Keratinocyte (primary cell): ENCODE measurements at places on chromosomes 12 and 14. TPM values are rescaled to one million over a fixed set of nuclear protein-coding genes. Genes with fewer than 3 reads are reported as not detected.

- DNase-seq: no peak
Measured at GRCh38 chr12:93128332-93128707, 199.2 kb upstream of the EEA1 start.

DNA sequence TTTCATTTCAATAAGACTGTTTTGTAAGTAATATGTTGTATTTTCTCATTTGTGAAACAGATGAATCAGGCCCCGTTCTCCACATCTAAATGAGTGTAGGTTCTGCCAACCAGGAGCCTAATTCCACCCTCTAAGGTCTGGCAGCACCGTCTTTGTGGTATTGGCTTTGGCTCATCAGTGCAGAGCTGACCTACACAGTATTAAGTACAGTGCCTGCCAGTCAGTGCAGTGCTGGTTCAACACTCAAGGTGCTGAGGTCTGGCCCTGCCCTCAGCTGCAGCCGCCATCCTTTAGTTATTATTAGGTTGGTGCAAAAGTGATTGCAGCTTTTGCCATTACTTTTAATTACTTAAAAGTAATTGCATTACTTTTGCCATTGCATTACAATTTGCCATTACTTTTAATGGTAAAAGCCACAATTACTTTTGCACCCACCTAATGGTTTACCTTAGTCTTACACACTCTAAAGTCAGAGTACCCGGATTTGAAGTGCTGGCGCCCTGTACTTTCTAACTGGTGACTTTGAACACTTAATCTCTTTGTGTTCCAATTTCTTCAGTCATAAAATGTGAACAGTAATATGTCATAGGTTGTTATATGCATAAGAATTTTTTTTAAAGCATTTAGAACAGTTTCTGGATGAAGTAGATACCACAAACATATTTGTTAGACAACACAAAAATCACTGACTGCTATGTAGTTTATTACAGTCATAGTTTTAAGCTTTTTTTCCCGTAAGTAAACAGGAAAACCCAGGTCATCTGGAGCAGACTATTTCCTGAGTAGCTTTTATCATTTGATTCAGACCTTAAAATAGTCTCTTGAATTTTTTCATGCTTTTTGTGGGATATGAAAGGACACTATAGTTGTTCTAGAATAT lies 99.5 kb downstream of the SYNE2 start:
- DNase-seq: no peak

DNA sequence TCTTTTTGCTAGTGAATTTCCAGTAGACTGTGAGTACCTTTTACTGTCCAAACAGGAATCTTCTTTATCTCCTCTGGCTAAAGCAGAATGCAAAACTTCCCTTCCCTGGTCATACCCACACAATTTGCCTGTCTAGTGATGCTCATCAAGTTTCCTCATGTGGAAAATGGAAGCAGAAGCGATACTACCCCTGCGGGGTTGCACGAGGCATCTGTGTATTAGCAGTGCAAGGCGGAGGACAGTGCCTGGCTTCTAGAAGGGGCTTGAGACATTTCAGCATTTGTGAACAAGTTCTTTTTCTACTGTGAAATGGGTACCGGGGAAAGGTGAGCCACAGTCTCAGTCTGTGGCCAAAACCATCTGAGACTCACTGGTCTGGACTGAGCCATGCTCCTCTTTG lies 340.9 kb downstream of the AACS start:
- no peak for DNase-seq

SLC39A5 gene
- polyA plus RNA-seq: 0.09 TPM in 1 of 3 replicates, not detected in the others

- no peak for DNase-seq
Measured at GRCh38 chr14:48125654-48126053, 450.2 kb upstream of the MDGA2 start.

DNA sequence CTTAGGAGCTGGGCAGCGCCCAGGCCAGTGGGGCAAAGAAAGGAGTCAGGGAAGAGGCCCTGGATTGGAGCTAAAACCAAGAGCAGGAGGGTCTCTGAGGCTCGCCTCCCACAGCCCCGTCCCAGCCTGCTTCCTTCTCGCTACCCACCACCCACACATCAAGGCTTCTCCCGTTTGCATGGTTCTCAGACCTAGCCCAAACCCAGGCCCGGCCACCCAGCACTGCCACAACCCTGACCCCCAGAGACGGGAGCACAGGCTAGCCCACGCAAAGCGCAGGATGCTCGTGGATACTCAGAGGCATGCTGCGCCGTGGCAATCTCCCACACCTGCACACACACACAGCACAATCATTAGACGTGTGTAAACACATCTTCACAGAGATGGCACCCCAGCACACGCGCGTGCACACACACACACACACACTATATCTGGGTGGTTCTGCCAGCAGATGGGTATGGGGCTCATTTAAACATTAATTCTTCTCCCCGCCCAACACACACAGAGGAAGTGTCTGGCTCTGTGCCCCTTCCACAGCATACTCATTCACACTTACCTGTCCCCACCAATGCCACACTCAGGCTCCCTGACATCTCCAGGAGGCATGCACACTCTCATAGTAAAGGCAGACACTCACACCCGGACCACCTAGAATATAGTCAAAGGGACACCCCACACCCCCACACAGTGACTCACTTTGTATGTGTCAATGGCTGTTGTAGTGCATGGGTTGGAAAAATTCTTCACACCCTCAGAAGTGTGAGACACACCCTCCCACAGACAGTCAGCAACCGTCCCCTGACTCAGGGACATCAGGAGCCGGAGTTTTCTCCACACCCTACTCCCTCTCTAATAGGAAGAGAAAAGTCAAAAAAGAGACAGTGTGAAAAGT lies 1.1 kb downstream of the CARMIL3 start:
- DNase-seq: no peak

DNA sequence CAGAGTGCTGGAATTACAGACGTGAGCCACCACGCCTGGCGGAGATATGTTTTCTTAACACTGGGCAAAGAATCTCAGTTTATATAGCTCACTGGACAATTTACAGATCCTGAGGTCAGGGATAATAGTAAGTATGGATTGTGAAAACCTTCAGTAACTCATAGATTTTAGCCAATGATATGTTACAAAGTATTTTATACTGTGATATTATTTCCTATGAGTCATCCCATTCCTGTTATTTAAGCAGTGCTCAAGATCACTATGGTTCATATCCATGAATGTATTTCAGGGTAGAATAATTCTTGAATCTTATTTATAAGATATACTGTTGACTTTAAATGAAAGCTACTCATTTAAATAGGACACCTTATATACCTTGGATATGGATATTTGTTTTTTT lies 107.2 kb downstream of the RAD51B start:
- no peak for DNase-seq

DNA sequence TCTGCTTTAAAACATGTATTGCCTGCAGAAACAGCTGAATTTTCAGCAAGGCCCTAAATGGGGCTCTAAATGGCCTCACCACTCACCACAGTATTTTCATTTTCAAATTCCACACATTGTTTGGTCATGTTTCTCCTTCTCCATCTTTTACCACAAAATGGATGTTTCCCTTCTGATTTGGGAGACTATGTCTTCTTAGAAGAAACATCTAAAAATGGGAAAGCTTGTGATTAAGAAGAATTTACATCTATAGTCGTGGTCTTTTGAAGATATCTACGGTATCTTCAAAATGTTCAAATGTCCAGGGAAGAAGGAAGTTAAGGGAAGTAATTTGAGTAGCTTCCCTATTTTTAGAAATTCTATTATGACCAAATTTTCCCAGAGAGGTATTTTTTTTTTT lies 20.7 kb upstream of the TUBA1C start:
- DNase-seq: no peak

- DNase-seq: no peak
Measured at GRCh38 chr12:63795032-63795687, 15.5 kb downstream of the RXYLT1 start.

DNA sequence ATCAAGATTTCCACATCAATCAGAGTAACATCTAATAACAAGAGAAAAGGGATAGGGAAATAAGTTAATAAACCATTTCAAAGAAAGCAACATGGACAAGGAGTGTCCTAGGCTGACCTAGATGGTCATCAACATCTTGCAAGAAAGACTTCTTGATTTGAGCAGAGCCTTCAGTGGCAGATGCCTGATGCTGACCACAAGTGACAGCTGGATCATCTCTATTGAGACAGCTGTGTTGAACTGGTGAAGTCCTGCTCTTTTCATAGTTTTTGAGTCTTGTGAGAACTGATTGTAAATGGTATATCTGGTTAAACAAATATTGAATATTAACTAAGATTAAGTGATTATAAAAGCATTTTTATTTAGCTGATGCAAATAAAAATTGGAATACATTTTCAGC lies 1083.6 kb upstream of the LRFN5 start:
- DNase-seq: no peak

GRCh38 chr12:127293507-127294310 lies 973.3 kb upstream of the TMEM132C start:
- DNase-seq: no peak

COX6A1 gene
- 584 to 976 TPM (median 663 TPM) in 3 replicates for polyA plus RNA-seq
